ENCODE measurements at places on chromosomes 6 and 20.

- no peak for DNase-seq
Observed at GRCh38 chr6:116176596-116176995, 50.7 kb upstream of the COL10A1 start.

GRCh38 chr6:159943101-159943632, 25.7 kb upstream of the IGF2R start:
- peak; percentile 54 for DNase-seq

GRCh38 chr20:45971675-45972499, at the start of gene ZNF335:
TSS of gene ZNF335 (minus strand) at chr20:45972203. CDS start at chr20:45971410, 793 bp downstream.
- DNase-seq, result peak; percentile 98

- peak; percentile 69 for DNase-seq
Observed at GRCh38 chr20:44646023-44646640, 5.4 kb downstream of the ADA start.

GRCh38 chr20:62606551-62607201, 35.6 kb upstream of the SLCO4A1 start:
- DNase-seq, result no peak

DNA sequence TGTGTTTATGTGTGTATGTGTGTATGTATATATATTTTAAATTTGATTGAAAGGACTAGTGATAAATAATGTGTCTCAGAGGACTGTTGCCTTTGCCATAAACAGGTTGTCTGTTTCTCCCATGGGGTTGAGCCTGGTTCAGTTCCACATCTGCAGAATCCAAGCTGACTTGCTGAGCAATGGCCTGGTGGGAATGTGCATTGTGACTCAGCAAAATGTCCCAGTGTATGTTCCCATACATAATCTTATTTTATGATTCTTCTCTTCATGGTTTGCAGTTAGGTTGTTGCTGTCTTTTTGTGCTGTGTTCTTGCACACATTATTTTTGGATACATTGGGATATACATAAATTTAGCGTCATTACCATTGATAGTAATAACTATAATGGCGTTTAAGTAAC, 115.6 kb upstream of the SLC24A3 start:
- DNase-seq, result no peak

GRCh38 chr6:157534977-157535339, 154.0 kb downstream of the ZDHHC14 start:
- no peak for DNase-seq

GRCh38 chr6:161487694-161488093, 213.8 kb upstream of the AGPAT4 start:
- DNase-seq, result no peak

GRCh38 chr6:169843110-169843509, 91.7 kb downstream of the ERMARD start:
- no peak for DNase-seq

GRCh38 chr20:6636209-6637159, 131.0 kb upstream of the BMP2 start:
- DNase-seq, result peak; percentile 77

GRCh38 chr6:6004390-6004995, 2.2 kb downstream of the NRN1 start:
- DNase-seq, result no peak

DNA sequence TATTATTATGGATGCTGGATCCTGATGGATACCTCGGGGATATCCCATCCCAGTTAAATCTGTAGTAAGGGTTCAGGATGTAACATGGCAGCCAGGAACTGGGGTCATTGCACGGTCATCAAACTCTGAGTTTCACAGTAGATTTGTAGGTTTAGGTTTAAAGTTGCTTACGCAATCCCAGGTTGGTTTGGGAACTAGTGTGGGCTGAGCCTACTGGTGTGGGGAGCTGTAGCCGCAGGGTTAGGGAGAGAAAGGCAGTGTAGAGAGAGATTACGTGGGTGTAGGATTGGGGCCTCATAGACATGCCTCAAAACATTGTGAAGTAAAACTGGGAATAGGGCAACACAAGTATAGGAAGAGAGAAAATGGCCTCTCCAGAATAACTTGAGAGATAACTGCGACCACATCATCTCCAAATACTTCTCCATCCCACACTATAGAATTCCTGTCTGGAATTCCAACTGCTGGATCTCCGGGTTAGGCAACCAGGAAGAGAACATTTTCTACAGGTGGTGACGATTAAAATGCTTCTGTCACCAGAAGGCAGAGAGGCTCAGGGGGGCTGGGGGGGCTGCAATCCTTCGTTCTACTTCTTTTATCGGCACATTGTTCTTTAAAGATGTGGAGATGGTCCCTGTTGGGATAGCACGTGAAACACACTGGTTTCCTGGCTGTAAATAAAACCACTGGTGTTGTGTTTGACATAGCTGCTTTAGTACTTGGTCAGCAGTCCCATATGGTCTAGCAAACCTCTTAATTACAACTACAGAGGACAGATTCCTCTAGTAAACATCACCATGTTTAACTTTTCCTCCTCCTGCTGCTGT, 44.9 kb upstream of the TMEM170B start:
- no peak for DNase-seq

DNA sequence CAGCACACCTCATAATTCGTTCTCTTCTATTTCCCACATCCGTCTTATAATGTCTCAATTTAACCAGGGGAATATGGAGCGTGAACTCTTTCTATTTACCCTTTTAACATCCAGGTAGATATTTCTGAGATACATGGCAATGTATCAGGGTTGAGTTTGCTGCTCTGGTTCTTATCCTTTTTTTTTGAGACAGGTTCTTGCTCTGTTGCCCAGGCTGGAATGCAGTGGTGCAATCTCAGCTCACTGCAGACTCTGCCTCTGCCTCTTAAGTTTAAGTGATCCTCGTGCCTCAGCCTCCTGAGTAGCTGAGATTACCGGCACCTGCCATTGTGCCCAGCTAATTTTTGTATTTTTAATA, 36.5 kb downstream of the KLHL31 start:
- no peak for DNase-seq

GRCh38 chr20:10585308-10585707, 88.5 kb downstream of the JAG1 start:
- no peak for DNase-seq

GRCh38 chr6:130503146-130503545, 137.3 kb downstream of the TMEM200A start:
- peak; percentile 13 for DNase-seq

DNA sequence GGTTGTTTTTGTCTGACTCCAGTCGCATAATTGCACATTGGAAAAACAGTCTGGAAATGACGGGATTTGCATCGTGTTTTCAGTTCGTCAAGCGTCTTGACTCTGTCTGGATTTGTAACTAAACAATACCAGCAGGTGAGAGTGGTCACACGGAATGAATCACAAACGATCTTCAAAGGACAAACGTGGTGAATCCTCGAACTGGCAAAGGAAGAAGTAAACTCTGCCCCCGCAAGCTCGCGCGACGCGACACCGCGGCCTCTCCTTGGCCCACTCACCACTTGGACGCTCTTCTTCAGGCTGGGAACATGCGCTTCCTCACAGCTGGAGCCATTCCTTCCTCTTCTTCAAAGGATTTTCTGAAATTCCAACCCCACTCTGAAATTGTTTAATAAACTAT, 352.6 kb downstream of the THBS2 start:
- DNase-seq, result no peak

DNA sequence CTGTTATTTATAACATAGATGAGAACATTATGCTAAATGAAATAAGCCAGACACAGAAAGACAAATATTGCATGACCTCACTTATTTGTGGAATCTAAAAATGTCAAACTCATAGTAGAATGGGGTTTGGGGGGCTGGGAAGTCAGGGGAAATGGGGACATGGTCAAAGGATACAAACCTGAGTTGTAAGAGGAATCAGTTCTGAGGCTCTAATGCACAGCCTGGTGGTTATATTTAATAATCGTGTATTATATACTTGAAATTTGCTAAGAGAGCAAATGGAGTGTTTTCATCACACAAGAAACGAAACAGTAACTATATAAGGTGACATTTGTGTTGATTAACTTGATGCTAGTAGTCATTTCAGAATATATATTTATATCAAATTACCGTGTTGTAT, 40.8 kb upstream of the GFOD1 start:
- DNase-seq, result no peak

DNA sequence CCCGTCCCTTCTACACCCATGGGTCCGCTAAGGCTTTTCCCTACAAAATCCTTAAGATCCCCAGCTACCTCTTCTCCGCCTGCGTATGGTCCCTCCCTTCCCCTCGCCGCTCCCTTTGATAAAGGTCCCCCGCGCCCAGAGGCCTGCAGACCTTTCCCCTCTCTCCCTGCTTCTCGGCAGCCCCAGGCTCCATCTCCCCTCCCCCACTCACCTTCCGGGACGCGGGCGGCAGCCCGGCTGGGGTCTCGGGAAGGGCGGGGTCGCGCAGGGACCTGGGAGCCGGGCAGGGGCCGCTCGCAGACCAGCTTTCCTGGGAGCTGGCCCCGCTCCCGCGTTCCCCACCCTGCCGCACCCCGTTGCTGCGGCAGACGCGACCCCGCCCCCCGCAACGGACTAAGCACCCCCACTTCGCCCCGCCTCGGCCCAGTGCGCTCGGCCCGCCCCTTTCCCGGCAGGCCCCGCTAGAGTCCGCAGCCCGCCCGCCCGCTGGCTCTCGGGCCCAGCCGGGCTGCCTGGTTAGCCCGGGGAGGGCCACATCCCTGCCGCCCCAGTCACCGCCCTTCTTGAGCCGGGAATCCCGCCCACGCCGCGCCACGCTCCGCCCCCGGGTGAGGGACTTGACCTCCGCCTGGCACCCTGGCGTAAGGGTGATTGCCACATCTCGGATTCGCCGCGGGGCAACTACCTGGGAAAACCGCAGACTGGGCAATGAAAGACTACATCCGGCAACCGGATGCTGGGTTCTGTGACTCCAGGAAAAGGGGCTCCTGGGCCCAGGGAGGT, at the start of gene FLOT1:
FLOT1 (minus strand) TSS at position 372 of the 783 bp plus-strand sequence. CDS start 498 bp downstream, outside the sequence.
- DNase-seq, result peak; percentile 100

DNA sequence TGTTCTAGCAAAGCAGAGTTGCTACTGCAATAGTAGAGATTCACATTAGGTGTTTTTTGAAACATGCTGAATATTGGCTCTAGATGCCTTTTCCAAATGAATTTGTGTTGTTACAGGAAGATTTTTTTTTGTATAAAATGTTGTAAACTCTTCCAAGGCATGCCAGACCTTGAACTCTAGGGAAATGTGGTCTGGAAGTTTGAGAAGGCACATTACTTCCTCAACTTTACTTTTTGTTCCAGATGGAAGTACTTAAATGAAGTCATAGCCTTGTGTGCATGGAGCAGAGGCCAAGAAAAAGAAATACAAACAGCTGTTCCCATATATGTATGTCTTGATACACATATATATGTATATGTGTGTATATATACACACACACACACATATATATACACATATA, 585.7 kb upstream of the MARCKS start:
- DNase-seq, result no peak

DNA sequence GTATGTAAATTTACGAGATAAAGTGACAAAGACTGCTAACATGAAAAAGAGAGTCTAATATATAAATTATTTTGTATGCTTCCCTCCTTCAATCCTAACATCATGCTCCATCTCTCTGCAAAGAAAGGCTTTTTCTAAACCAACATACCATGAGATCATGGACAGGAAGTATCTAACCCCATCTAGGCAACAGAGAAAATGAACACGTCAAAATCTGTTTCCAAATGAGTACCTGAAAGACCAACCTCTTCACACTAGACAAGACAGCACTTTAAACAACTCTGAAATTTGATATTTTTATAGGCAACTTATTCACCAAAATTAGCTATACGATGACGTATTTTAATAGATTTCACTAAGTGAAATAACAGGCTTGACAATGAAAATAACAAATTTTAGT, 54.6 kb downstream of the MAN1A1 start:
- DNase-seq, result no peak

DNA sequence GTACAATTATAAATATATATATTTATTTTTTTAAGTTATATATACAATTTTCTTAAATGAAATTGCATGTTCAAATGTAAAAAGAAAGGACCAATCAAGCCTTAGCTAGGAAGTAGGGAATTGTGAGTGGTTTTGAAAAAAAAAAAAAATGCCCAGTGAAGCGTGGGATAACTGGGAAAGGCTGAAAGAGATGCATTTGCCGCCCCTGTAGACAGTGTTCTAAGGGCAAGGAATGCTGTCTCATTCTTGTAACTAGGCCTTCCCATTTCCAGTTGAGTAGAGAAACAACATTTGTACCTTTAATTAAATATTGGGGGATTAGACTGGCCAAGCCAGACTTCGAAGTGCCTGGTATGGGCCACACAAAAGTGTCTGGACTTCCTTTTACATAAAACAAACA, 430.1 kb upstream of the SLC35B3 start:
- no peak for DNase-seq

DNA sequence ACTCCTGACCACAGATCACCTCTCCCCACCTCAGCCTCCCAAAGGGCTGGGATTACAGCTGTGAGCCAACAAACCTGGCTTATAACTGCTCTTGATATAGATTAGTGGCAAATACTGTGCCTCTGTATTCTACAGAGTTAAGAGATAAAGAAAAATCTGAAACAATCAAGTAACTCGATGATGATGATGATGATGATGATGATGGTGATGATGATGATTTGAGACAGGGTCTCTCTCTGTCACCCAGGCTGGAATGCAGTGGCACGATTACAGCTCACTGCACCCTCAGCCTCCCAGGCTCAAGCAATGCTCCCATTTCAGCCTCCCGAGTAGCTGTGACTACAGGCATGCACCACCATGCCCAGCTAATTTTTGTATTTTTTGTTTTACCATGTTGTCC, 66.3 kb upstream of the MAP7 start:
- no peak for DNase-seq

GRCh38 chr20:9363673-9364072, 150.7 kb upstream of the LAMP5 start:
- DNase-seq, result no peak

DNA sequence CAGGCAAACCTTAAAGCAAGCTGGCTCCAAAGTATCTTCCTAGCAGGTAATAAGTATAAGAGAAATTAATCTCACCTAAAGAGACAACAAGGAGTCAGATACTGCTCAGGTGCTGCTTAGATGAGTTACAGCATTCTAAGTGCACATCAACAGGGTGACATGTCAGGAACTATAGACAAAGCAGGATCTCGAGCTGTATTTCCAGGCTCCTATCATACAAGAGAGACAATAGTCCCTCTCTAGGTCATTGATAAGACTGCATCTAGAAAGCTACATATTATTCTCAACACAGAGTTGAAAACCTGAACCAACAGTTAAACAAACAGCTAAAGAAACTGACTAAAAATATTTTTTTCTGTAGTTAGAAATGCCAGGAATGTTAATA, 3.9 kb downstream of the PTPRK start:
- DNase-seq, result no peak

All from suppressor macrophage treated with lipopolysaccharide for 1 hour (primary cell).